ENCODE measurements at places on chromosomes 16 and 17.

- H3K4me1 ChIP-seq = no peaks in the 10 kb centered on the region
- H3K27ac ChIP-seq = no peak overlapping the region
- H3K4me3 ChIP-seq = no peak overlapping the region
- H3K36me3 ChIP-seq = no peaks in the 10 kb centered on the region
These were observed 61.7 kb upstream of the ZNF469 start for GRCh38 chr16:88320947-88321634.

GRCh38 chr17:72465191-72466024 is 344.6 kb downstream of the SOX9 start:
- no peaks in the 10 kb centered on the region for H3K36me3 ChIP-seq
- H3K27ac ChIP-seq = no peak overlapping the region
- DNase-seq = no peak
- peaks cover under 1% of the 10 kb centered on the region for H3K27me3 ChIP-seq

GRCh38 chr16:11139326-11140097 is 116.5 kb downstream of the SOCS1 start:
- H3K4me3 ChIP-seq = no peak overlapping the region
- H3K27ac ChIP-seq = peak overlapping the region; percentile 8
- peaks cover 13% of the 10 kb centered on the region for H3K36me3 ChIP-seq

GRCh38 chr17:57114085-57114673 is 29.1 kb downstream of the AKAP1 start:
- peak; percentile 56 for DNase-seq
- H3K27me3 ChIP-seq = no peaks in the 10 kb centered on the region
- H3K4me1 ChIP-seq = no peaks in the 10 kb centered on the region
- H3K27ac ChIP-seq = no peak overlapping the region
- no peak overlapping the region for H3K4me3 ChIP-seq

DNA sequence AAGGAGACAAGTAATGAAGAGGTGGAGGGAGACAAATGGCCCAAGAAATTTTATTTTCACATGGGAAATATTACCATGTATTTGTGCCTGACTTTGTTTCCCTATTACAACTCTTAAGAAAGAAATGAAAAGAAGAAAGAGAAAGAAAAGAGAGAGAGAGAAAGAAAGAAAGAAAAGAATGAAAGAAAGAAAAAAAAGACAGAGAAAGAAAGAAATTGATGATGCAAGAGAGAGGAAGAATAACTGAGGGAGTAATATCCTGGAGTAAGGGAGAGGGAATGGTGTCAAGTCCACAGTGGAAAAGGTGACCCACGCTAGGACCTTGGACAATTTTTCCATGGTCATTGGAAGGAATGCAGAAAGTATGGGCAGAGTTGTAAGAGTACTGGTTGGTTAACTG is 10.1 kb upstream of the ACSM3 start:
- DNase-seq = no peak
- H3K4me3 ChIP-seq = no peak overlapping the region
- H3K4me1 ChIP-seq = no peaks in the 10 kb centered on the region
- H3K27ac ChIP-seq = no peak overlapping the region
- no peaks in the 10 kb centered on the region for H3K36me3 ChIP-seq

Measured in CD4-positive, alpha-beta T cell (primary cell).